Right renal cortex interstitium (tissue), 3 donors: ENCODE measurements at places on chromosomes 1 and 21. TPM values are rescaled to one million over a fixed set of nuclear protein-coding genes. Genes with fewer than 3 reads are reported as not detected.

GRCh38 chr1:185139246-185139645, 17.5 kb downstream of the TRMT1L start:
- DNase-seq: no peak

- no peak for DNase-seq
These were observed 166.1 kb downstream of the PLA2G4A start for GRCh38 chr1:186994897-186995296.

- DNase-seq: no peak
These were observed 308.8 kb downstream of the BRINP3 start for GRCh38 chr1:190168893-190169280.

GRCh38 chr1:119321666-119322419, 46.7 kb upstream of the HAO2 start:
- no peak for DNase-seq

DNA sequence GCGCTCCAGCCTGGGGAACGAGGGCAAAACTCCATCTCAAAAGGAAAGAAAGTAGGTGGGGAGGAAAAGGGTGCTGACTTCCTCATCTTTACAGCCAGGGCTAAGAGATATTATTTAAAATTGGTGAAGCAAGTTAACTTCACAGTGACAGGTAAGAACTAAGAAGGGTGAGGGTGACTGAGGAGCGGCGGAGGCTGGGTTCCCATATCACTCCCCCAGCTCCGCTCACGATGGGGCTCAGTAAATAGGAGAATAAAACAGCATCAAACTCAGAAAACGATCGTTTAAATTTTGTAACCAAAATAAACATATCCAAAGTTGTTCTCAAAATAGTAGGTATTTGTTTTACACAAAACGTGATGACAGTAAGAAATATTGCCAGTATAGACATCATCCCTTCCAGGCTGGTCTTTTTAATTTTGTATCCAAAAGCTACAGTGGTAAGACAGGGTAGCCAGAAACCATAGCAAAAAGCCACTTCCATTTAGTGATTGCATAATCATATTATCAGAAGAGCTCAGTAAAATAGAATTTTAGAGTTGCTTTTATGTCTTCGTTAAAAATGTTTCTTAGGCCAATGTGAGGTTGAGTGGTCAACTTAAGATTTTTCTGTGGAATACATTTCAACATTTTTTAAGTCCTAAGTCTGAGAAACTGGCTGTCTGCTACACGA, 26.2 kb upstream of the ADARB1 start:
- DNase-seq: no peak

DNA sequence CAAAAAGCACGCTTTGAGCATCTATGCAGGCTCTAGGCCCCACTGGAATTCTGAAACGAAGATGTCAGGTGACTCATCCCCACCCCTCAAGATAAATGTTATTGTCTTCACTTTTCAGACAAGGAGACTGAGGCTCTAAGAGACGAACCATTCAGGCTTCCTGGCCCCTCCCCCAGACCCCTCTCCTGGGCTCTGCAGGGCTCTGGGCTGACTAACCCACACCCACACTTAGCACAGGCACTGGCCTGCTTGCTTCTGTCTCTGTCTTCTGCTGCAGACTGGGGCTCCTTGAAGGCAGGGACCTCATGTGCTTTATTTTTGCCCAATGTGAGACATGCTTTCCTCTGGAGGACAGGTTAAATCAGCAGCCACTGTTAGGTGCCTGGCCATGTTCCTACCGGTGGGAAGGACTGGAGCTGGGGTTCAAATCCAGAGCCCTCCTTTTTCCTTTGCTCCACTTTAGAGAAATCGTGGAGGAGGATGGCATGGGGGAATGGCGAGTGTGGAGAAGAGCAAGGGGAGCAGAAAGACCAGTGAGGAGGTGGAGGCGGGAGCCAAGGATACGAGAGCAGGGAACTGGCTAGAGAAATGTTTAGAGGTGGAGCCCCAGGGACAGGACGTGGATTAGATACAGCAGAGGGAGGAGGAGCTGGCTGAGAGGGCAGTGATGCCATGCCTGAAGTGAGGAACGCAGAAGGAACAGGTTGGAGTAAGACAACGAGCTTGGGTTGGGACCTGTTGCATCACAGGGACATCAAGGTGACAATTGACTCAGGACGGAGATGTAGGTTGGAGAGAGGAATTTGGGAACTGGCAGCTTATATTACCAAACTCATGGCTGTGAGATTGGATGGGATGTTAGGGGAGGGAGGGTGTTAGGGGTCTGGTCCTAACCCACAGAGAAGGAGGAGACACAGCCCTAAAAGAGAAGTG, 1.7 kb downstream of the TMEM125 start:
- no peak for DNase-seq

DNA sequence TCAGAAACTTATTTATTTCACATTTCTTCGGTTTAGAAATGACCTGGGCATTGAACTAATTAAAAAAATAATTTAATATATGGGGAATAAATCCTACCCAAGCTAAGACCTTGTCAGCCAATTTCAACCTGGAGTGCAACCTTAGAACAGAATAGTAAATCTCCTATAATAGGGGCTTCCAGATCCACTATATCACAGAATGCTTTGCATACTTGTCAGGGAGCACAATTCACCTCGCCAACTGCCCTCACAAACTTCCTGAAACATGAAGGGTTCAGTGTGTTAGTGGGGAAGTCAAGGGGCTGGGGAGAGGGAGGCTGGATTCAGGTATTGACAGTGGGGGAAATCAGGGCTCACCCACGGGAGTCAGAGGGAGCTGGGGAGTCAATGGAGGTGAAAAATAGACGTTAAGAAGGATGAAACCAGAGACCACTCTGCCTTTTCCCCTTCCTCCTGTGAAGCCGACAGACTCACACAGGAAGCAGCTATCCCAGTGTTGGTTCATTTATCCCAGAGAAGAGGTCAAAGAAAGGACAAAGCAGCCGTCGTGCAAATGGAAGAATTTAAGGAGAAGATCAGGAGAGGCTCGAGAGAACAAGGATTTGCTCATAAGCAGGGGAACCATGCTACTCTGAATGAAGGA, 453.3 kb downstream of the NUF2 start:
- DNase-seq: peak; percentile 57

DNA sequence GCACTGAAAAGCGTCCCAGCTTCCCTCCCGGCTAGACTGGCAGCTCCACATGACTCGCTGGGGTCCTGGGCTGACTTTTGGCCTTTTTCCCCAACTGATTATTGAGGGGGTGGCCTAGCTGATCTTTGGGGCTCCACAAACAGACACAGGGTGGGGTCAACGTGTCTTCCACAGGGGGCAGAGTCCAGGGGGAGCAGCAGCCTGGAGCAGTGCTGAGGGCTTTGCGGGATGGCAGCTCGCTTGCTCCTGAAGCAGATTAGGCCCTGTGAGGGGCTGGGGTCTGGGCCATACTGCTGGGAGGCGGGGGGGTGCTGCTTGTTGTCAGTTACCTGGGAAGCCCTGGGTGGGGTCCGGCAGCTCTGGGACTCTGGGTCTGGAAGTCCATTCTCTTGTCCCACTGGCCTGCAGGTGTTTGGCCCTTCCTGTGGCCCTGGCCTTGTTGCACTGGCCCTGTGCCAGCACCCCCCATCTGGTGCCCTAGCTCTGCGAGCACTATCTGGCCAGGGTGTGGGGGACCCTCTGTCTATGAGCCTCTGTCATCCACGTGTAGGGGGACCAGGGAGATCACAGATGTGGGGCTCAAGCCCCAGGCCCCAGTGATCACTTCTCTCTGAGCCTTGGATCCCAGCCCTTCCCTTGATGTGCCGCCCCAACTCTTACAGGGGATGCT, 12.3 kb upstream of the HES5 start:
- DNase-seq: no peak

GRCh38 chr21:38995731-38996130, 187.5 kb downstream of the PSMG1 start:
- DNase-seq: no peak

- no peak for DNase-seq
These were observed 48.6 kb downstream of the ACOT7 start for GRCh38 chr1:6345009-6345408.

- DNase-seq: no peak
These were observed 13.5 kb upstream of the PEX10 start for GRCh38 chr1:2425892-2426291.

- DNase-seq: no peak
These were observed 32.3 kb downstream of the SLC66A1 start for GRCh38 chr1:19344372-19344810.

- DNase-seq: no peak
These were observed 37.8 kb downstream of the LPAR3 start for GRCh38 chr1:84855168-84855567.

DNA sequence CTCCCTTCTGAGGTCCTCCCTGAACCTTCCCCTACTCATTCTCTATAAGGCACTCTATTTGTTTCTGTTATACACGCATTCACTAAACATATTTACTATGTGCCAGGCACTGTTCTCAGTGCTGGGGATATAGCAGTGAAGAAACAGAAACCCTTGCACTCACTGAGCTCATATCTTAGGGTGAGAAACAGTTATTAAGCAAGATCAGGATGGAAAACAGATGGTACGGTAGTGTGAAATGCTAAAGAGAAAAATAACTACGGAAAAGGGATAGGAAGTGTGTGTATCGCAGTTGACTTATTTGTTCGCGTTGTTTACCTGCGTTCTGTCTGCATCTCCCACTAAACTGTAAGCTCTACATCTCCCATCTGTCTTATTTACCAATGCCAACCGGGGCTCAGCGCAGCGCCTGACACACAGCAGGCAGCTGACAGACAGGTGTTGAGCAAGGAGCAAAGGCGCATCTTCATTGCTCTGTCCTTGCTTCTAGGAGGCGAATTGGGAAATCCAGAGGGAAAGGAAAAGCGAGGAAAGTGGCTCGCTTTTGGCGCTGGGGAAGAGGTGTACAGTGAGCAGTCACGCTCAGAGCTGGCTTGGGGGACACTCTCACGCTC, 572 bp downstream of the CYB5RL start:
- DNase-seq: no peak

- DNase-seq: no peak
These were observed 167.1 kb downstream of the KCNJ6 start for GRCh38 chr21:37749132-37749531.

DNA sequence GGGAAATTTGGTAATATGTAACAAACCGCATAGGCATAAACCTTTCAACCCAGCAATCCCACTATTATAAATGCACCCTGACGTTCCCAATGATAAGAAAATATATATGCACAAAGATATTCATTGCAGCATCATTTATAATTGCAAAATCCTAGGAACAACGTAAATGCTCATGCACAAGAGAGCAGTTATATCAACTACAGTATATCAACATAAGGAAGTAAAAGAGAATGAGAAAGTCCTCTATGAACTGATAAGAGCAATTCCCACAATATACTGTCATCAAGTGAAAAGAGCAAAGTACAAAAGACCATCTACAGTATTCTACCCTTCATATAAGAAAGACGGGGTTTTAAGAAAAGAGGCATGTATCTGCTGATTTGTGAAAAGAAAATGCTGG, 229.9 kb downstream of the SLC45A1 start:
- DNase-seq: no peak

DNA sequence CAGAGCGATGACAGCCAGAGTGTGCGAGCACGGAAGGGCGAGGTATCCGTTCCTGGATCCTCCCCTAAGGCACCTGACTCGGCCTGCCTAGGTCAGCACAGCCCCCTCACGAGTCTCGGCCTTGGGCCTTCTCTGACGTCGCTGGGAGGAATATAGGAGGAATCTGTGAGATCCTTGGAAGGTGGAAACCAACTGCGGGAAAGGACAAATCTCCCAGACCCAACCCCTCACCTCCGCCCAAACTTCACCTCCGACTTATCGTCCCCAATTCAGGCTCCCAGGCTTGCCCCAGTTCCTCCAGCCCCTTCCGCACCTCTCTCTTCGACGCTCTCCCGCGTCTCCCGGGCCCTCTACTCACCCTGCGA, 494 bp downstream of the APH1A start:
- DNase-seq: no peak

GRCh38 chr1:47411436-47411835, 4.6 kb upstream of the FOXE3 start:
- no peak for DNase-seq

The MSH4 gene
- 0.22 TPM for polyA plus RNA-seq

The LCE1F gene
- polyA plus RNA-seq: not detected

The HIPK1 gene
- 44.7 TPM for polyA plus RNA-seq

The KRTAP10-3 gene
- not detected for polyA plus RNA-seq

The LCE1B gene
- polyA plus RNA-seq: not detected

The CFAP141 gene
- not detected for polyA plus RNA-seq

The TTC4 gene
- polyA plus RNA-seq: 35.6 TPM

The MAEL gene
- polyA plus RNA-seq: 2.6 TPM

The SAMD11 gene
- 43.0 TPM for polyA plus RNA-seq

The ATP1A4 gene
- not detected for polyA plus RNA-seq

The AMPD1 gene
- polyA plus RNA-seq: not detected

The KCNT2 gene
- 10.0 TPM for polyA plus RNA-seq
